ENCODE measurements at places on chromosomes 16 and 17. TPM values are rescaled to one million over a fixed set of nuclear protein-coding genes. Genes with fewer than 3 reads are reported as not detected.
A peak's percentile ranks its signal among the peaks of the same experiment; 100 is the strongest.

- no peak overlapping the region for H3K27ac ChIP-seq
- H3K36me3 ChIP-seq, result no peaks in the 10 kb centered on the region
- DNase-seq, result no peak
- H3K4me3 ChIP-seq, result no peak overlapping the region
- H3K27me3 ChIP-seq, result peaks cover 6% of the 10 kb centered on the region
- H3K4me1 ChIP-seq, result peaks cover 29% of the 10 kb centered on the region
These were observed 2.3 kb downstream of the SLC43A2 start for GRCh38 chr17:1626333-1626732.

The VPS9D1 gene
- 0.13 TPM for polyA plus RNA-seq

DNA sequence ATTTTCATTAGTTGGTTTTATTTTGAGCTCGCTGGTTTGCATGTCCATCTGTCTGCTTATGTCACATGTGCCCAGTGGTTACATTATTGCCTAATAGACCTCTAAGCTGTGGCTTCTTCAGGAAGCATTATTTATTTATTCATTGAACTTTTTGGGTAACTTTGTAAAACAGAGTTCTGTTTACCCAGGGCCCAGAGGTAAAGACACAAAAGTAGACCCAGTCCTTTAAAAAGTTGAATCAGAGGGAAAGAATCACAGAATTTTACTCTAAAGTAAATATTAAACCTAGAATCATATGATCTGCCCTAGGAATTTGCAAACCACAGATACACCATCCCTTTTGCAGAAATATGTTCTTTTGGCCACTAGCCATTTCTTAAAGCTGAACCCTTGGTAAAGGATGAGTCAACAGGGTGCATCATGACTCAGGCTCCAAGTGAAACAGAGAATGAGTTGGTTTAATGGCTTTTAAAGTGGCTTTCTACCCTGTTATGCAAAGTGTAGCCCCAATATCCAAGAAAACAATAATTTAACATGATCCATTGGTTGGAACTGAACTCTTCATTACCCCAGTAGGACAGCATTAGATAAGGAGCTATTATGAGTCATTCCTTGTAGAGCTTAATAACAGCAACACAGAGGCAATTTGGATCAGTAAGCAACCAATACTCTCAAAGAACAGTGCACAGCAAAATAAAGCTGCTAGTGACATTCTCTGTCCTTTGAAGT is 236.3 kb downstream of the KCNJ2 start:
- no peak for DNase-seq
- no peaks in the 10 kb centered on the region for H3K36me3 ChIP-seq
- H3K27ac ChIP-seq, result no peak overlapping the region
- no peaks in the 10 kb centered on the region for H3K4me1 ChIP-seq
- H3K4me3 ChIP-seq, result no peak overlapping the region
- H3K27me3 ChIP-seq, result no peaks in the 10 kb centered on the region

- no peak overlapping the region for H3K27ac ChIP-seq
- DNase-seq, result no peak
- no peaks in the 10 kb centered on the region for H3K36me3 ChIP-seq
These were observed 36.7 kb upstream of the NDRG4 start for GRCh38 chr16:58462997-58463941.

DNA sequence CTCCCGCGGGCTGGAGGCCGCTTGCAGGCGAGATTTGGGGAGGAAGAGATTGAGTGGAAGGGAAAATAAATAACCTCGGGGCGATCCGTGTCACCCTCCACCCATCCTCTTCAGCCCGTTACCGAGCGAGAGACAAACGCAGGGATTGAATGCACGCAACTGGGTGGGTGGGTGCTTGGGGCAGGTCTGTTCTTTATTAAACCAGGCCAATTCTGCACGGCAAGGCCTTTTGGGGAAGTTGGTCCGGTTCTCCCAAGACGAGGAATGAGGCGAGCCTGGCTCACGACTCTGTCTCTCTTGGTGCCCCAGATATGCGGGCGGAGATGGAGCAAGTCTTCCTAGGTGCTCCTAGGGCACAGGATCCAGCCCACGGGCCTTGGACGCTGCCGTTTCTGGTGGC is 396 bp upstream of the HOXB7 start:
- peaks cover 25% of the 10 kb centered on the region for H3K27me3 ChIP-seq
- no peaks in the 10 kb centered on the region for H3K36me3 ChIP-seq
- peaks cover 58% of the 10 kb centered on the region for H3K4me1 ChIP-seq

The MMP28 gene
- 2.7 TPM for polyA plus RNA-seq

- no peaks in the 10 kb centered on the region for H3K36me3 ChIP-seq
- no peaks in the 10 kb centered on the region for H3K4me1 ChIP-seq
- H3K4me3 ChIP-seq, result no peak overlapping the region
- DNase-seq, result no peak
These were observed 9.9 kb downstream of the ZFHX3 start for GRCh38 chr16:73037845-73038570.

DNA sequence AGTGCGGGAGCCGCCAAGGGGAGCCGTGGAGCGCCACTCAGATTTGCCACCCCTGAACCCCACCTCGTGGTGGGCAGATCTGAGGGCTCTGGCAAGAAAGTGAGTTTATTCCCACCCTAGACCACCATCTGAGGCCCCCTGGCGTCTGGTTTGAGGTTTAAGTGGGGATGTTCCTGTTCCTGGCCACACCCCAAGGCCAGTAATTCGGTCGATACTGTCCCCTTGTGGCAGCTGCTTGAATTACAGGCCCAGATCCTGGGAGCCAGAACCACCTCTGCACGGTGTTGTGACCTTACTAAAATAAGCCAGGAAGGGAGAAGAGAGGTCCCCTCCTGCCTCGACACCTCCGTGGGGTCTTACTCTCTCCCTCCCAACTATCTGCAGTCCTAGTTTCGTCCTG is 3.3 kb upstream of the LAT start:
- H3K4me1 ChIP-seq, result peaks cover 42% of the 10 kb centered on the region
- H3K27me3 ChIP-seq, result no peaks in the 10 kb centered on the region
- H3K36me3 ChIP-seq, result peaks cover 22% of the 10 kb centered on the region
- DNase-seq, result no peak

The PEX12 gene
- polyA plus RNA-seq, result 1.1 TPM

- H3K4me3 ChIP-seq, result no peak overlapping the region
- peaks cover 25% of the 10 kb centered on the region for H3K36me3 ChIP-seq
- no peak overlapping the region for H3K27ac ChIP-seq
These were observed 47.2 kb downstream of the ABCC1 start for GRCh38 chr16:15996432-15997109.

- H3K36me3 ChIP-seq, result no peaks in the 10 kb centered on the region
- H3K27me3 ChIP-seq, result no peaks in the 10 kb centered on the region
- no peak overlapping the region for H3K27ac ChIP-seq
- H3K4me3 ChIP-seq, result no peak overlapping the region
- H3K4me1 ChIP-seq, result no peaks in the 10 kb centered on the region
- no peak for DNase-seq
These were observed 31.2 kb downstream of the NXN start for GRCh38 chr17:948284-948852.

DNA sequence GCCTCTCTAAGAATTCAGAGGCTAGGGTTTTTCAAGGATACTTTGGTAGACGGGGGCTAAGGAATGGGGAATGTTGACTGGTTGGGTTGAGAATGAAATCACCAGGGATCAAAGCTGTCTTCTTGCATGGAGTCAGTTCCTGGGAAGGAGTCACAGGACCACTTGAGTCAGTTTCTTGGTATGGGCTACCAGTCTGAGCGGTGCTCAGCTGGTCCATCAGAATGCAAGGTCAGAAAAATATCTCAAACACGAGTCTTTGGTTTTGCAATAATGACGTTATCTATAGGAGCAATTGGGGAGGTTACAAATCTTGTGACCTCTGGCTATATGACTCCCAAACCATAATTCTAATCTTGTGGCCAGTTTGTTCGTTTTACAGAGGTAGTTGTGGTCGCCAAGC is 18.4 kb downstream of the CHD9NB start:
- H3K36me3 ChIP-seq, result no peaks in the 10 kb centered on the region
- no peaks in the 10 kb centered on the region for H3K4me1 ChIP-seq
- H3K27ac ChIP-seq, result no peak overlapping the region
- no peak for DNase-seq

The SLC5A11 gene
- polyA plus RNA-seq, result not detected

- H3K4me1 ChIP-seq, result peaks cover 34% of the 10 kb centered on the region
- H3K36me3 ChIP-seq, result peaks cover 13% of the 10 kb centered on the region
- peak; percentile 33 for DNase-seq
These were observed 693 bp downstream of the CLDN7 start for GRCh38 chr17:7261379-7262191.

GRCh38 chr16:54048586-54049495 is 237.7 kb downstream of the IRX3 start:
- H3K4me3 ChIP-seq, result no peak overlapping the region
- no peaks in the 10 kb centered on the region for H3K36me3 ChIP-seq
- no peak for DNase-seq
- H3K27me3 ChIP-seq, result no peaks in the 10 kb centered on the region
- no peaks in the 10 kb centered on the region for H3K4me1 ChIP-seq

The CHST4 gene
- not detected for polyA plus RNA-seq

The PRAC1 gene
- not detected for polyA plus RNA-seq

DNA sequence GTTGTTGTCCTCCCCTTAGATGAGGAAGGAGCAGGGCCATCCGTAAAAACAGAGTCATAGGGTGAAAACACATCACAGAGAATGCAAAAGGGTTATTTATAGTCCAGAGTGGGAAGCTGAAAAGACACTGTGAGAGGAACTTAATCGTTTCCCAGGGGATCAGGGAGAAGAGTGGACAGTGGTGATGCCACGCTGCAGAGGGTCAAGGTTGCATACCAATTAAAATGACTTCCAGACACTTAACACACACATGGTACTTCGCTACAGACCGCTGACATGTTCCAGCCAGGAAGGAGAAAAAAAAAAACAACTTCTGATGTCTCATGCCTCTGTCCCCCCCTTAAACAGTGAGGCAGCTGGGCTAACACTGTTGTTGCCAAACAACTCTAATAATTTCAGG is 713.8 kb upstream of the RBFOX1 start:
- no peak for DNase-seq
- no peaks in the 10 kb centered on the region for H3K4me1 ChIP-seq
- no peak overlapping the region for H3K27ac ChIP-seq
- no peak overlapping the region for H3K4me3 ChIP-seq

The ZNF205 gene
- not detected for polyA plus RNA-seq

- no peaks in the 10 kb centered on the region for H3K4me1 ChIP-seq
- H3K4me3 ChIP-seq, result no peak overlapping the region
- H3K36me3 ChIP-seq, result no peaks in the 10 kb centered on the region
These were observed 1.6 kb upstream of the GAST start for GRCh38 chr17:41710472-41711090.

The IRX3 gene
- polyA plus RNA-seq, result not detected

- DNase-seq, result no peak
- H3K27ac ChIP-seq, result no peak overlapping the region
- no peaks in the 10 kb centered on the region for H3K36me3 ChIP-seq
- no peak overlapping the region for H3K4me3 ChIP-seq
- no peaks in the 10 kb centered on the region for H3K4me1 ChIP-seq
- H3K27me3 ChIP-seq, result no peaks in the 10 kb centered on the region
These were observed 27.0 kb upstream of the RPTOR start for GRCh38 chr17:80517641-80518040.

The PLA2G10 gene
- polyA plus RNA-seq, result not detected

The KRT31 gene
- not detected for polyA plus RNA-seq

The INPP5K gene
- 130 TPM for polyA plus RNA-seq

DNA sequence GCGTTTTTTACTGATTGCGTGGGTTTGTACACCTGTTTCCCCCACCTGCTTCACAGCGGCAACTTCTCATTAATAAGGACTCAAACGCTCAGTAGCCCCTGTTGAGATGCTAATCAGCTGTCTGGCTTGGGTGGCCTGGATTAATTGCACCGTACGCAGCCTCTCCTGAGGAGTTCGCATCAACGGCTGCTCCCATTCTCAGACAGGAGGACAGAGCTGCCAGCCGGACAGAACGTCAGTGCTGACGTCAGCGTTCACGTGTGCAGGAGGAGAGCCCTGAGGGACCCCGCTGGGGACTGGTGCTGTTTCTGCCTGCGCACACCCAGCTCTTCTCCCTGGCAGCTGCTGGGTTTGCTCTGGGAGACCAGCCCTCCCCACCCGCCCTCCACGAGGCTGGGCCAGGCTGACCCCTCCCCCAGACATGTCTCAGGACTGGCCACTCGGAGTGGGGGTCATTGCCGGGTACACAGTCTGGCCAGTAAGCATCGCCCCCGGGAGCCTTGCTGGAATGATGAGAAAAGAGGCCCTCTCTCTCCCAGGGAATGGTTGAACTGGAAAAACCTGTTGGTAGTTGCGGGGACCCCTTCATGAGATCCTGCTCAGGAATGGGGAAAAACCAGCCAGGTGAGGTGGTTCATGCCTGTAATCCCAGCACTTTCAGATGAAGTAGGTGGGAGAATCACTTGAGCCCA is 5.7 kb upstream of the BANP start:
- no peak overlapping the region for H3K27ac ChIP-seq
- peak overlapping the region; percentile 13 for H3K4me3 ChIP-seq
- H3K36me3 ChIP-seq, result no peaks in the 10 kb centered on the region
- no peak for DNase-seq
- no peaks in the 10 kb centered on the region for H3K27me3 ChIP-seq
- H3K4me1 ChIP-seq, result peaks cover under 1% of the 10 kb centered on the region

DNA sequence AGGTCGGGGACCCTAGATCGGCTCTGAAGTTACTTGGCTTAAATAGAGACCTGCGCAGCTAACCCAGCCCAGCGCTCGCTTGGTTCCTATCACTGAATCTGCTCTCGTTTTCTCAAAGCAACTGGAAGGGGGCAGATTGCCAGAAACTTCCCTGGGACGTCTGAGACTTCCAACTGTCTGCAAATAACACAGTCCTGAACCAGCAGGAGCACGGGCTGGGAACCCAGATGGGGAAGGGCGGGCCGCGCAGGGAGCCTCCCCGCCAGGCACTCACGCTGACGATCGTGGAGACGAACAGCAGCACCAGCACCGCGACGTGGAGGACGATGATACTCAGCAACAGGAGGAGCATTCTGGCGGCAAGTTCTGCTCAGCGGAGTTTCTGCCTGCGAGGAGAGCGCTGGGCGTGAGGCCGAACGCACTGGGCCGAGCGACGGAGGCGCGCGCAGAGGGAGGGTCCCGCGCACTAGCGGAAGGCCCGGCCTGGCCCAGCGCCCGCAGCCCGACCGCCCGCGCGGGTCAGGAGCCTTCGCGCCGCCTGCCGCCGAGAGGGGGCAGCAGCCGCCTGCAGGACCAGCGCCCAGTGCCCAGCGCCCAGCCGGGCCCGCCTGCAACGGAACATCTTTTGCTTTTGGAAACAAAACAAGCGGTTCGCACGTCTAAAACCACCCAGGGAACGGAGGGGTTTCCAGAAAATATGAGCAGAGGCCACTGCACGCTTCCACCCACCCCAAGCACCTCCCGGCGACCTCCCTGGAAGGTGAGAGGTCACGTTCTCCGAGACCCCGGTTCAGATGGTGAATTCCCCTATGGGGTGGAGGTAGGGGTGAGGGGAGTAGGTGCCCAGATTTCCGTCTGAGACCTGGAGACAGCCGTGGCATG is 4.5 kb downstream of the PMP22 start:
- H3K27me3 ChIP-seq, result peaks cover 36% of the 10 kb centered on the region
- no peaks in the 10 kb centered on the region for H3K36me3 ChIP-seq
- no peak overlapping the region for H3K4me3 ChIP-seq
- peak; percentile 48 for DNase-seq
- peaks cover 18% of the 10 kb centered on the region for H3K4me1 ChIP-seq
